ENCODE measurements at places on chromosomes 11 and 22. TPM values are rescaled to one million over a fixed set of nuclear protein-coding genes. Genes with fewer than 3 reads are reported as not detected.

CLDN5 gene
- not detected for total RNA-seq

INPP5J gene
- total RNA-seq = 0.61 TPM

CADM1 gene
- total RNA-seq = not detected

SYTL2 gene
- 2.7 TPM for total RNA-seq

APOA5 gene
- total RNA-seq = not detected

KRTAP5-1 gene
- total RNA-seq = not detected

RFPL2 gene
- not detected for total RNA-seq

ABTB2 gene
- 3.1 TPM for total RNA-seq

LGALS12 gene
- not detected for total RNA-seq

DNA sequence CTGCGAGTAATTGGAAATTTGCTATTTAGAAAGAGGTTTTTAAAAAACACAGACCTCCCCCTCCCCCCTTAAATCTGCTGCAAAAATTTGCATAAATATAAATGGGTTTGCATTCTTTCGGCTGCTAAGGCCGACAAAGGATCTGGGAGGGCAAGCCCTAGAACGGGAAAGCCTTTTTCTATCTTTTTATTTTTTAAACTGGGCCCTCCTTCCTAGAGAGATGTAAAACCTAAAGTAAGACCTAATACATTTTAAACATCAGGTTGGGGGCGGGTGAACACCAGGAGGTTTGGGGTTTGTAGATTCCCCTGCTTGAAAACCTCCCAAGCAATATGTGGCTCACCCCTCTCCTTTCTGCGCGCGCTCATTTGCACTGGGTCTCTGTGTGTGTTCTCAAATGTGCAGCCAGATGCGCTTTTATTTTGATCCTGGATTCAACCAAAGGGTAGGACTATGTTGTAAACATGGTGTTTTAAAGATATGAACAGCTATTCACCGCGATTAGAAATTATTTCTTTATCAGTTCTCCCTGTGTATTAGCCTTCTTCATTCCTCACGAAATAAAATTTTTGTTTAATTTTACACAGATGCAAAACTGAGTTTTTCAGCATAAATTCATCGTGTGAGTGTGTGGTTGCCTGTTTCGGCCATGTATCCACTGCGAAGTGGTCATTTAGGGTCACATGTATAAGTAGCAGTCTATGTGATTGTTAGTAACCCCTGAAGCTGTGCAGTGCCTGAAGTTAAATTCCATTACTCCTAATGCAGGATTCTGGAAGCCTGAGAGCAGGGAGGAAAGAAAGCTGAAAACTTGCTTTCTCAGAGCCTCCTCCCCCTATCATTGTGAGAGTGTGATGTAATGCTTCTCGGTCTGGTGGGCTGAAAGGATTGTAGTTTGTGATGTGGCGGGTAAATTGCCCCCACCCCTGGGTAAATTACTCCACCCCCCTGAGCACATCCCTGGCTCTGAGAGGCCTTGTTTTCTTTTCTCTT is 988 bp downstream of the TNRC6B start:
- peak; percentile 55 for DNase-seq

DNA sequence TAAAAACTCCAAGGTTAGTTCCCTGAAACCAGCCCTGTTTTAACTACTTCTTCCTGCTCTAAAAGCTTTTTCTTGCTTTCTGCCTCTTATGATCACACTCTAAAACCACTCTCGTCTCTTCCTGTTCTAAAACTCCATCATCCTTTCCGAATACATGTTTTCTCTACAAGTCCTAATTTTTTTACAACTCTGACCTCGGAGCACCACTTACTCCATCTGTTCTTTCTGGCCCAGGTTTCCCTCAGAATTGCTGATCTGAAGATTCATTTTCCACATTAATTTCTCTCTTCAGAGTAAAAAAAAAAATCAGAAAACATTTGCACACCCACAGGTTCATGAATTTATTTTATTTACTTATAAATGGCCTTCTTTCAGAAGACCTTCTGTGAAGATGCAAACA is 265.7 kb upstream of the CADM1 start:
- DNase-seq = no peak

DNA sequence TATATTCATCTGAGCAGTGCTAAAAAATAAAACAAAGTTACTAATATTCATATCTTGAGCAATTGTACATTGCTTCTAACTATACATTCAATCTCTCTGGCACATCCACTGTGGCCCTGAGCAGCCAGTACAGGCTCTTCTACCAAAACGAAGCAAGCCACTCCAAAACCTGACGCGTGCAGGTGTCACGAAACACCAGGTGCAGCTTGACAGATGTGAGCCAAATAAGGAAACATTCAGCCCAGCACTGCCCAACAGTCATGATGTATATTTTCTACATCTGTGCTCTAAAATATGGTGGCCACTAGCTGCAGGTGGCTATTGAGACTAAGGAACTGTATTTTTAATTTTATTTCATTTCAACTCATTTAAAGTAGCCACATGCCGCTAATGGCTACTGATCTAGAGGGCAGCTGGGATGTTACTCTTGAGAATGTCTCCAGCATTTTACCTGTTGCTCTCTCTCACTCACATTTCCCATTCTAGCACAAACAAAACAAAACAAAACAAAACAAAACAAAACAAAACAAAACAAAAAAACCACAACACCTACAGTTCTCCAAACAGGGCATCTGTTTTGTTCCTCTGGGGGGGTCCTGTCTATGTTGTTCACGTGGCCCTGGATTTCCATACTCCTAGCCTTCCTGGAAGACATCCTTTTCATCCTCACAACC is 77.7 kb downstream of the LARGE1 start:
- no peak for DNase-seq

GRCh38 chr11:76600124-76600655 is 70.4 kb downstream of the LRRC32 start:
- no peak for DNase-seq

- DNase-seq = peak; percentile 9
Observed at GRCh38 chr11:23021287-23021863, 161.1 kb upstream of the CCDC179 start.

DNA sequence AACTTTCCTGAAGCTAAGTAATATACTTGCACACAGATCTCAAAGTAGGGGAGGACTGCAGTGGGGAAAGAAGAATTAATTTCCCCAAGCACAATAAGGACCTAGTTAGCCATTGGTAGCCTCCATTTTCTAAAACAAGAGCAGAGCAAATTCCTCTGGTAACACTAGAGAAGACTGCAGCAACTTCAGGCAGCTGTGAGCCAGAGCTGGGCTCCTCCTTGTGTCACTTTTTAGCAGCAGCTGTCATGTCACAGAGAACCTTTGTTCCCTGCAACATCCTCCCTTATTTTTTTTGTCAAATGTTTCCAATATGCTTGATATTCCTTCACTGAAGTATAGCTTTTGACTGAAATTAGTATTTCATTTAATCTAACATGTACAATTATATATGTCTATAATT is 54.4 kb downstream of the RRAS2 start:
- no peak for DNase-seq

DNA sequence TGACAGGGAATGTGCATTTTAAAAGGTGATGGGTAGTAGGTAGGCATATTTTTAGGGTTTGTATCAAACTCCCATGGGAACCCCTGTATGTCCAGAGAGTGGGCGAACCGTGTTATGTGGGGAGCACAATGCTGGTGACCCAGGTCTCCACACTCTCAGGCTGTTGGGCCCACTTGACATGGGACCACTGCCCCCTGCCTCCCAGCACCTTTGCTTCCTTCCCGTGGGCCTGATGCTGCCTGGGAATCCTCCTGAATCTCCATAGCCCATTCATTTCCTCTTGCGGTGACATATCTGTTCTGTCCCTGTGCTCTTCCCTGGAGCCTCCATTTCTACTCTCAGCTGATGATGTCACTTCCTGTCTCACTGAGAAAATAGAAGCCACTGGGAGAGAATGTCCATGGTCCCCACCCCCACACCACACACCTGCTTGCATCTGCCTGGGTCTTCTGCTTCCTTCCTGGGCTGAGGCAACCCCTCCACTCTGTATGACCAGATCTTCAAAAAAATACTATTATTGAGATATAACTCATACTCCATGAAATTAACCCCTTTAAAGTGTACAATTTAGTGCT is 55.8 kb upstream of the THY1 start:
- DNase-seq = no peak

DNA sequence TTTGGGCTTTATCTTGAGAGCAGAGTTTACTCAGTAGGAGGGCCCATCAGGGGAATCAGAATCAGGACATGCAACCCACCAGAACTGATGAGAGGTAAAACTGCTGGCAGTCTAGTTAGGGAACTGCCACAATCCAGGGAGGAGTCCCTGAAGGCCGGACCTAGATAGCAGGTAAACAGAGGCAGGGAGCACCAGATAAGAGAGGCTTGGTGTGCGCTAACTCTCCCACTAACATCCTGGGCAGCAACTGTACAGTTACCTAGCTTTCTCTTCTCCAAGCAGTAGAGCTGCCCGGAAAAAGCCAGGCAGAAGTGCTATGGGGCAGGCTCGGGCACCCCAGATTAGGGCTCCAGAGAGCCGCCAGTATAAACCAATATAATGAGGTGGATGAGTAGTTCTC is 865 bp upstream of the AMOTL1 start:
- DNase-seq = no peak

GRCh38 chr22:37243402-37244113 is 511 bp downstream of the RAC2 start:
- no peak for DNase-seq

GRCh38 chr11:125020342-125020741 is 42.8 kb upstream of the SLC37A2 start:
- DNase-seq = no peak

- DNase-seq = no peak
Observed at GRCh38 chr11:2708151-2708581, 8.4 kb upstream of the KCNQ1OT1 start.

DNA sequence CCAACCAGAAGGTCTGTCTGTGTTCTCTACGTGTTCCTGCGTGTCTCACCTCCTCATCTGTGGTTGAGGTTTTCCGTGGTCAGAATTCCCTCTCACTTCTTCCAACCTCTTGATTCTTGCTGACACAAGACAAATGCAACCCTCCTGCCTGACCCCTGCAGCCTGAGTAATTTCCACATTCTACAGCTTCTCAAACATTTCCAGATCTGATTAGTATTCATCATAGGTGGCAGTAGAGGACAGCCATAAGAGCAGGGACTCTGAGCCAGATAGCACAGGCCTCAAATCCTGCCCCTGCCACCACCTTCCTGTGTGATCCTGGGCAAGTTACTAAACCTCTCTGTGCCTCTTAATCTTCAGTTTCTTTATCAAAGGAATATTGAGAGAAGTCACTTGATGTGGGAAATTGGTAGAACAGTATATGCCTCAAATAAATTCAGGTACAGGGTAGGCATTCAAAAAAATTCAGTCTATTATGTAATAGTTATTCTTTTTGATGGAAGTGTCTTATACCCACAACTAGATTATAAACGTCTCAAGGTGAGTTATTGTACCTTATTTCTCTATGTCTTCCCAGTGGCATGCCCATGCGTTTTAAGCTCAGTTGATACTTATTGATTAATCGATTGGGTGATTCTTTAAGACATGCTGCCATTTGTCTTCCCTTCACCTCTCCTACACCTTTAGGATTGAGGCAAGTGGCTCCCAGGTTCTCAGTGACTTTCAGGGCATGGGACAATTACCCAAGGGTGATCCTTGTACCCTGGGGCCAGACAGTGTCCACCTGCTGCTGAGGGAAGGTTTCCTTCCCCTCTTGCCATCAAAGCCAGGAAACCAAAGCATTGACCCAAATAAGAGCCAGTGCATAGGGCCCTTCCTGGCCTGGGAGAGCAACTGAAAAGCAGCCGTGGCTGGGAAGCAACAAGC is 19.6 kb downstream of the POU2AF1 start:
- no peak for DNase-seq

GRCh38 chr11:124899383-124900145 is 1.9 kb upstream of the ROBO4 start:
- peak; percentile 14 for DNase-seq

DNA sequence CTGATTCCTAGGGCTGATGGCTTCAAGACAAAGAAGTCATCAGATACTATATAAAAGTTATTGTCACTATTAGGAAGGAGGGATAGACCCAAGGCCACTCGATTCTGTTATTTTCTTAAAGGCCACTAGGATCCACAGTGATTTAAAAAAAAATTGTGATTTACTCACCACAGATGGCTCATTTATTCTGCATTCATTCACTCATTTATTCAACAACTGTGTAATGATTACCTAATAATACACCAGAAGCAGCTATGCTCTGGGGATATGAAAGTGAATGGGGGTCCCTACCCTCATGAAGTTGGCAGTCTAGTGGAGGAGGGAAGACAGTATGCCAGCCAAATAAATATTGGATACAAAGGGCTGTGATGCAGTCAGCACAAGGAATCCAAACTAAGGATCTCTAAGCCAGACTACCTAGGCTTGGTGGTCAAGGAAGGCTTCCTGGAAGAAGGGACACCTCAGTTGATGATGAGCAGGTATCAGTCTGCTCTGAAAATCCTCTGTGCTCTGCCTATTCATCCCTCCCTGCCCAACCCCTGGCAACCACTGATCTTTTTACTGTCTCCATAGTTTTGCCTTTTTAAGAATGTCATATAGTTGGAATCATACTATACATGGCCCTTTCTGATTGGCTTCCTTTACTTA is 110.5 kb downstream of the NAT10 start:
- no peak for DNase-seq

- DNase-seq = peak; percentile 54
Observed at GRCh38 chr22:35900483-35901168, 128.0 kb downstream of the RBFOX2 start.

- DNase-seq = no peak
Observed at GRCh38 chr11:1181853-1182535, 24.2 kb downstream of the MUC5AC start.

GRCh38 chr11:91244912-91245311 is 979.7 kb upstream of the FAT3 start:
- DNase-seq = no peak

DNA sequence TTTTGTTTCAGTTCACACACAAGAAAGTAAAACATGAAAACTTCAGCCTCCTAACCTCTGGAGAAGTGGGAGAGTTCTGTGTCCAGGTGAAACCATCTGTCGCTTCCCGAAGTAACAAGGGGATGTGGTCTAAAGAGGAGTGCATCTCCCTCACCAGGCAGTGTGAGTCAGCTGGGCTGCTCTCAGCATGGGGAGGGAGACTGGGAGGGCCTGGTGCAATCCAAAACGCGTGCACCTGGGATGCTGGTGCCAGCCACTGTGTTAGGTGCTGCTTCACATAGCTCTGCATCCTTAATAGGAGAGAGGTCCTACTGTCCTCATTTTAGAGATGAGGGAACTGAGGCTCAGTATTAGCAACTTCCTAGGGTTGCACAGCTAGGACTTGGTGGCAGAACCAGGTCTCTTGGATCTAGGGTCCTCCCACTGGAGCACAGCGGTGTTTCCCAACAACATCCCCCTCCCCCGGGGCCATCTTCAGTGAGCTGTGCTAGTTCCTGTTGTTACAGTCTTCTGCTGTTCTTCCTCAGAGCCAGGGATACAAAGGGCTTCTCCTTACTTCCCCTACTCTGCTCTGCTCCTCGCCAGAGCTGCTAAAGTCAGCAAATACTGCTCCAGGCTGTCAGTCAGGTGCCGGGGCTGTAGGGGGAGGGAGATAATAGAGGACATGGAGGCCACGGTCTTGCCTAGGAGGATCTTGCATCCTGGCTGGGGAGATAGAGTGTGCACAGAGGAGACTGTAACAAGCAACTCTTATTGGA is 8.0 kb downstream of the IL10RA start:
- no peak for DNase-seq

- DNase-seq = no peak
Observed at GRCh38 chr22:39092111-39092862, 4.8 kb upstream of the APOBEC3H start.

- DNase-seq = peak; percentile 70
Observed at GRCh38 chr11:36427876-36428275, 82.2 kb downstream of the TRAF6 start.

- DNase-seq = no peak
Observed at GRCh38 chr22:17258015-17258787, 39.0 kb upstream of the ADA2 start.
